ENCODE measurements at places on chromosomes 11 and 22.

GRCh38 chr11:111472228-111472627, 40.0 kb downstream of the BTG4 start:
- DNase-seq, result no peak

DNA sequence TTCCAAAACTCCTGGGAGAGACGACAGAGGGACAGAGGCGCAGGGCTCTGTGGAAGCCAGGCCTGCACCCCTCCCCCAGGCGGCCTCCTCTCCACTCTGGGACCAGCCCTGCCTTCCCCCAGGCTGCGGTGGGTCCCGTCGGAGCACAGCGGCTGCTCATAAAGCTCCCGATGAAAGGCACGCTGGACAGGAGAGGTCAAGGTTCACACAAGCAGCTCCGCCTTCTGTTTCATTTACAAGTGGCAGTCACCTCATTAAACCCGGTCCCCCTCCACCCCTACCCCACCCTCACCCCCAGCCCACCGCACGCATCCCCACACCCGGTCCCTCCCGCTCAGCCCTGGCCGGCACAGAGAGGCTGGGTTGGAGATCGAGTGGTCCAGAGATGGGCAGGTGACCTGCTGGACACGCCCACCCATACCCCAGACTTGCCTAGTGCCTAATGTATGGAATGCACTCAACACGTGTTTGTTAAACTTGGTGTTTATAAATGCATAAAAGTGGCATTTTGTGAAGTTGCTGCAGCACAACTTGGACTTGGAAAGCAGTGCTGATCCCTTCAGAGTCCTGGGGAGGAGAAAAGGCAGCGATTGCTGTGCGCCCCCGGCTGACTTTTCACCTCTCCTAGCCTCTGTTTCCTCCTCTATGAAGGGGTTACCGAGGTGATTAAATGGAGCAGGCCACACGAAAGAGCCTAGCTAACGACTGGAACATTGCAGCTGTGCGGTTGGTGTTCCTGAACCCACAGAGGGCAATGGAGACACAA, 26.0 kb downstream of the RPUSD4 start:
- no peak for DNase-seq

DNA sequence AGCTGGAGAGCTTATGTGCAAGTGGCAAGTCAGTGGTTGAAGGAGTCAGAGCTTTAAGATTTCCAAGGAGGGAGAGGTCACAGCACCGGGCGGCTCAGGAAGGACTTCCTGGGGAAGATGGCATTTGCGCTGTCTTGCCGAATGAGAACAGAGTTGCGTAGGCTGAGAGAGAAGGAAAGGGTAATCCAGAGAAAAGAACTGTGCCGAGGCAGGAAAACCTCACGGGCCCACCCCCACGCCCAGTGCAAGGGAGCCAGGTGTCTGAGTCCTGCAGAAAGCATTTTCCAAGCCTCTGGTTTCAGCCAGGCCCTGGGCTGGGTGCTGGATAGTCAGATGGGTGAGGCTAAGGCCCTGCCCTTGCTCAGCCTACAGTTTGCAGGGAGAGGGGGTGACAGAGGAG, 3.2 kb upstream of the AP1B1 start:
- no peak for DNase-seq

DNA sequence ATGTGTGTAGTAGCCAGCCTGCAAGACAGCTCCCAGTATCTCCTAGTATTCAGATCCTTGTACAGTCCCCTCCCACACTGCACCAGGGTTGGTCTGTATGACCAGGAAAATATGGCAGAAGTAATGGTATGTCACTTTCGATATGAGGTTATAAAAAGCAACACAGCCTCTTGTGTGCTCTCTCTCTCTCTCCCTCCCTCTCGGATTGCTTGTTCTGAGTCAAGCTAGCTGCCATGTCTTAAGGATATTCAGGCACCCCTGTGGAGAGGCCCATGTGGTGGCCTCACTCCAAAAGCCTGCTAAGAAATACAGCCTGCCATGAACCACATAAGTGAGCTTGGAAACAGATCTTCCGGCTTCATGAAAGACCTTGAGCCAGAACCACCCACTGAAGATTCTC, 25.4 kb downstream of the FXYD6 start:
- no peak for DNase-seq

DNA sequence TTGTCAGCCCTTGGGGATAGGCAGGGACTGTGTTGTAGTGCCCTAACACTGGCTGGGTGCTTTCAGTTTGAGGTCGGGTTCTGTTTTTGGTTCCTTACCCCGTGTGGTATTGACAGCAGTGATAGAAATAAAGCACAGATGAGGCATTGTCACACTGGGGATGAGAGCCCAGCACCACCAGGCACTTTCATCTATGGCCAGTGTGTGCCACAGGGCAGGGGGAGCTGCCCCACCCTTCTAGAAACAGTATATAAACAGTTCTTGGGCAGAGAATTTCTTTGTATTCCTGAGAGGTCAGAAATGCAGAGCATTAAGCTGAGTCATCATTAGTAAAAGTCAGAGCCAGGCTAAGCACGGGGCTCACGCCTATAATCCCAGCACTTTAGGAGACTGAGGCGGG, 23.1 kb upstream of the CDC42EP2 start:
- DNase-seq, result no peak

- DNase-seq, result no peak
Observed at GRCh38 chr11:8122173-8122764, 41.3 kb downstream of the TUB start.

- no peak for DNase-seq
Observed at GRCh38 chr22:32465661-32466060, 1.4 kb upstream of the BPIFC start.

DNA sequence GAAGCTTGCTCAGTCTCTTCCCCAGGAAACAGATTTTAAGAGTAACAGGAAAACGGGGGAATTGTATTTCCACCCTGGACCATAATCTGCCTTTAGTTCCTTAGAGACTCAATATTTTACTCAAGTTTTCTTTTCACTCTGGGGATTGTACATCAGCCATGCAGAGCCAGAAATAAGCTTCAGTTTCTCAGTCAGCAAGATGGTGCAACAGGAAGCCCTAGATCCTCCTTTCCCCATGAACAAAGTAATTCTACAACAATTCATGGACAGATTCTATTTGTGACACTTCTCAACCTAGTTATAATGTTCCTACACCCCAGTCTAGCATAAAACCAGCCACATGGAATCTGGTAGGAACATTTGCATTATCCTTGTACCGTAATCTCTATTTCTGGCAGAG, 24.7 kb downstream of the OR8B2 start:
- DNase-seq, result no peak

- DNase-seq, result no peak
Observed at GRCh38 chr11:119599864-119600541, 129.0 kb downstream of the NECTIN1 start.

DNA sequence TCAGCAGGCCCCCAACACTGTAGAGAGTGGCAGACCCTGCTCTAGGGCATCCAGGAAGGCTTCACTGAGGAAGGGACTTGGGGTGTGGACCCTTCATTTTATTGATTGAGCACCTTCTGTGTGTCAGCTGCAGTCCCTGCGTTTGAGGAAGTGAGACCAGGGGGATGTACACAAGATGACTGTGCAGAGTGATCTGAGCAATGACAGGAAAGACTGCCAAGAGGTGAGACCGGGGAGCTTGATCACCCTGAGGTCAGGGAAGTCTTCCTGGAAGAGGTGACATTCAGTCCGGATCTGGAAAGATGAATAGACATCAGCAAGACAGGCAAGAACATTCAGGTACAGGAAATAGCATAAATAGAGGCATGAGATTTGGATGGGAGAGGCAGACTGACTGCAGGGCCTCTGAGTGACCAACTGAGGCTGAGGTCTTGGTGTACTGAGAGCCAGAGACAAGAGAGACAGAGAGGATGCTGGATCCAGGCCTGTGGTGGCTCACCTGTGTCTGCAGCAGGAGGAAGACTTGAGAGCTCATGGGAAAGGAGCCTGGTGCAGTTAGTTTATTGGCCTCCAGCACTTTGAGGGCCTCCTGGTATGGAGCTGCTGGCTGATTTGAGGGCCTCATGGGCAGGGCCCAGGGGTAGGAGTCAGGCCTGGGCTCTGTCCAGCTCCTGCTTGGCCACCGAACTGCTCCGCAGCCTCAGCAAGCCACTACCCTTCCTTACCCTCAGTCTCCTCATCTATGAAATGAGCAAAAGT, 5.2 kb downstream of the DGAT2 start:
- no peak for DNase-seq

- no peak for DNase-seq
Observed at GRCh38 chr11:36372101-36372771, 76.1 kb downstream of the PRR5L start.

DNA sequence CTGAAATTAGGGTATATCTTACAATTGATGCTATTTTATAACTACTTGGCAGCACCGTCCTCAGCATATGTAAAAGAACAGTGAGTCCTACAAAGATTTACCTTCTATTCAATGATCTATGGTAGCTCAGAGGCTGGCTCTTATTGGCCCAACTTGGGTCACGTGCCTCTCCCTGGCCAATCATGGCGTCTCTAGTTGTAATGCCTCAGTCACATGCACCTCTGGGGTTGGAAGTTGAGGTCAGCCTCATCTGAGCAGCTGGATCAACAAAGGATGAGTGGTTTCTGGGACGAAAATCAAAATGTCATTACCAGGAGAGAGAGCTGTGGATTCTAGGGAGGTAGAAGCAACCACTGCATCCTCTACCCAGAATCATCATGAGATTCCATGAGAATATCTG, 22.9 kb upstream of the ASPHD2 start:
- DNase-seq, result no peak

Data from epithelial cell of proximal tubule (primary cell).